Amniotic stem cell (primary cell): ENCODE measurements at places on chromosomes 5 and 9.

DNA sequence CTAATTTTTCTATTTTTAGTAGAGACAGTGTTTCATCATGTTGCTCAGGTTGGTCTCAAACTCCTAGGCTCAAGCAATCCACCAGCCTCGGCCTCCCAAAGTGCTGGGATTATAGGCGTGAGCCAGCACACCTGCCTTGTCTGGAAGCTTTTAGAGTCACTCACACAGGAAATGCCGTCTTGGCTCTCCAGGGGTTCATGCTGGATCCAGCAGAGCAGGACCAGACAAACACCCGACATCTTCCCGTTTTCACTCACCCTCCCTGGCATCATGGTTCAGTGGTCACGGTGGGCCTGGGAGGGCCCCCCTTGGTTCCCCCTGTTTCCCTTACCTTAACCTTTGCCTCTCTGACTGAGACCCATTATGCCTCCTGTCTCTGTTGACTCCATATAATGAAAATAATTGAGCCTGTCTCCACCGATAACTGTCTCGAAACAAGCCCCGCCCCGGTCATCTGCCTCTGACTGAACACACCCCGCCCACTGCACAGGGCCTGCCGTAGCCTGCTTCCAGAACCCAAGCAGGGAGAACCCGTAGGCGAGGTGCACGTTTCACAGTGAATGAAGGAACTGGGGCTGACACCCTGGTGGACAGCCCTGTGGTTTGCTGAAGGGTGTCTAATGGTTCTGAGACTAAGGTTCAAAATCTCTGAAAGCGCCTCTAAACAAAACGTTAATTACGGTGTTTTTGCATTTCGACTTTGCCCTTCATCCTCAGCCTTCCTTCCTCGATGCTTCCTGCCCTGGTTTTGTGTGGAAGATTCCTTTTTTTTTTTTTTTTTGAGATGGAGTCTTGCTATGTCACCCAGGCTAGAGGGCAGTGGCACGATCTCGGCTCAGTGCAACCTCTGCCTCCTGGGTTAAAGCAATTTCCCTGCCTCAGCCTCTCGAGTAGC lies 39.7 kb upstream of the SPRY4 start:
- DNase-seq, result no peak

- DNase-seq, result no peak
Observed at GRCh38 chr9:82930116-82930515, 132.8 kb downstream of the RASEF start.

GRCh38 chr5:1504617-1505016 lies 19.1 kb downstream of the LPCAT1 start:
- DNase-seq, result no peak

DNA sequence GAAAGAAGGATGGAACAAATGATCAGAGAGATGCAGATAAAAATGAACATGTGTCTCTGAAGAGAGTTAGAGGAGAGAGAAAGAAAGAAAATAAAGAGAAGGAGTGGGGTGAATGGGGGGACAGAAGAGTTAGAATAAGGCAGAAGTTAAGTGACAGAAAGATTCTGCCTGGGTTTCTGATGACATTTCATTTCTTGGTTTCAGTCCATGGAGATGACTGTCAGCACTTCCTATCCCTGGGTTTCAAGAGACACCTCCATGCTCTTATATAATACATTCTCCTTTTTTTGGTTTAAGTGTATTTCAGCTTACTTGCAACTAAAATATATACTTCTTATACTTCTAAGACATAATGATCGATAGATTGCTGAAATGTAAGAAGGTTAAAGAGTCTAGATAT lies 213.0 kb upstream of the IL12B start:
- DNase-seq, result no peak

DNA sequence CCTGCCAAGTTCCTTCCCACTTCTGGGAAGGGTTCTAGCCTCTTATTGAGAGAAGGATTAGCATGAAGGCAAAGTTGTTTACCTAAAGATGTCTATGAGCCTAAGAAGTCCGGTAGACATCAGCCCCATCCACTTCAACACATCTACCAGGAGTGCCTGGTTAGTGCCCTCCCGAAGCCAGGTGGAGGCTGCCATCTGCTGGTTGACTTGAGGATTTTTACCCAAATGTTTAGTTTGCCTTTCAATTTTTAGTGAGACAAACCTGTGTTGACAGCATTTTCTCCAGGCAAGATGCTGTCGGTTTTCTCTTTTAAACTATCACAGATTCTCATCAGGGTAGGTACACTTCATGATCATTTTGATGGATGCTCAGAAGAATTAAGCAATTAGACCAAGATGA lies 83.6 kb upstream of the TNFSF8 start:
- DNase-seq, result peak; percentile 24

DNA sequence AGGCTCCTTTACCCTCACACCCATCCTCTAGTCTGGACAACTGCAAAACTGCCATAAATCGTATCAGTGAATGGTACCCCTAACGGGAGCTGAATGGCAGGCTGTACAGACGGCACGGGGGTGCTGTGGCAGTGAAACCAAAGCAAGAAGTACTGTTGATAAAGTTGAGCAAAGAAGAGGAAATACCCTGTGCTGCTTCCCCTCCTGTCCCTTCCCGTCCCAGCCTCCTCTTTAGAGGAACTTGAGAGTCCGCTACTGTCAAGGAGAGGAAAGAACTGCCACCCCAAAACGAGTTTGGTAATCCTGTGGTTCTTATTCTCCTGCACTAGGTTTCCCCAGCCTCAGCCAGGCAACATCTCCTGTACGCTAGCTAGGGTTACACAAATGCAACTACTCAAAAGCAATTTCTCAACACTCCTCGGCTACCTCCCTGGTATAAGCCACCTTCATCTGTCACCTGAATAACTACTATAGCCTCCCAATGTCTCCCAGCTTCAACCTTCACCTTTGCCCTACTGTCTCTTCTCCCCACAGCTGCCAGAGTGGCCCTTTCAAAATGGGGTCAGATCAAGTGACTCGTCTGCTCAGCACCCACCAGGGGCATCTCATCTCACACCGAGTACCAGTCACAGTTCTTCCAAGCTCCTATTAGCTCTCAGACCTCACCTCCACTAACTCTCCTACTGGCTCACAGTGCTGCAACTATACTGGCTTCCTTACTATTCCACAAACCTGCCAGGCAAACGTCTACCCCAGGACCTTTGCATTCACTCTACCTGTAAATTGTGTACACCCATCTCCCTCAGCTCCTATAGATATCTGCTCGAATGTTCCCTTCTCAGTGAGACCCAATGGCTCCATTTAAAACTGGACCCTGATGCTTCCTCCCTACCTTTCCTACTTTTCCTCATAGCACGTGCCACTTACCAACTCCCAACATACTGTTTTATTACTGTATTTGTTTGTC lies 4.1 kb downstream of the GLRX start:
- DNase-seq, result no peak

- DNase-seq, result peak; percentile 72
Observed at GRCh38 chr9:134366223-134367031, 40.2 kb downstream of the RXRA start.

GRCh38 chr9:111300140-111300735 lies 29.8 kb downstream of the OR2K2 start:
- DNase-seq, result no peak

DNA sequence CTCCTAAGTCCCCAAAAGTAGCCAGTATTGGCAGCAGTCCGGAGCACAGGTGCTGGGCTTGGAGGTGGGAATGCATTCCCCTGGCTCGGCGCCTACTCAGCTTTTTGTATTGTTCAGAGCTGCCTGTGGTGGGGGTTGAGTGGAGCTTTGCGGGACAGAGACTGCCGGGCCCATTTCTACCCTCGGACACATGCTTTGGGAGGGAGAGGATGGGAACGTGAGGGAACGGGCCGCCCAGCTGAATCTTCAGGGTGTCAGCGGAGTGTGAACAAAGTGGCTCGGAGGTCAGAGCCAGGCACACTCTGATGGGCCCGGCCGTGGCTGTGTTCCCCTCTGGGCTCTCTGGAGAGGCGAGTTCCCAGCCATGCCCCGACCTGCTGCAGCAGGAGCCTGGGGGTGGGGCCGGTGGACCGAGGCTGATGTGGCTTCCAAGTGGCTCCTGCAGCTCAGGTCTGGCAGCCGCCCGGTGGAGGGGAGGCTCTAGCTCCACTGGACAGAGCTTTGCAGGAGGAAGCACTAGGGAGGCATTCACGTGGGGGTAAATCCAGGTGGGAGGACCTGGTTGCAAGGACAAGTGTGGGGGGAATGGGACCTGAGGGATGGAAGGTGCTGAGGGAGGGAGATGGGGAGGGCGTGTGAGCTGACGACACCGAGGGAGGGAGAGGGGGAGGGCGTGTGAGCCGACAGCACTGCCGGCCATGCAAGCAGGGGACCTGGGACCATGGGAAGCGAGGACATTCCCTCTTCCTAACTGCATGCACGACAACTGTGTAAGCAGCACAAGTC lies 31.1 kb upstream of the SLC6A3 start:
- DNase-seq, result no peak

DNA sequence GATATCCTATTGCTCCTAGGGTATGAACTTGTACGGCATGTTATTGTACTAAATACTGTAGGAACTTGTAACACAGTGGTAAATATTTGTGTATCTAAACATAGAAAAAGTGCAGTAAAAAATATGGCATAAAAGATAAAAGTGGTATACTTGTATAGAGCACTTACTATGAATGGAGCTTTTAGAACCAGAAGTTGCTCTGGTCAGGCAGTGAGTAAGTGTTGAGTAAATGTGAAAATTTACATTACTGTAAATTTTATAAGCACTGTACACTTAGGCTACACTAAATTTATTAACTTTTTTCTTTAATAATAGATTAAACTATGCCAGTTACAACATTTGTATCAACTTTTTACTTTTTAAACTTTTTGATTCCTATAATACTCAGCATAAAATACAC lies 109.1 kb downstream of the ZCCHC7 start:
- no peak for DNase-seq

DNA sequence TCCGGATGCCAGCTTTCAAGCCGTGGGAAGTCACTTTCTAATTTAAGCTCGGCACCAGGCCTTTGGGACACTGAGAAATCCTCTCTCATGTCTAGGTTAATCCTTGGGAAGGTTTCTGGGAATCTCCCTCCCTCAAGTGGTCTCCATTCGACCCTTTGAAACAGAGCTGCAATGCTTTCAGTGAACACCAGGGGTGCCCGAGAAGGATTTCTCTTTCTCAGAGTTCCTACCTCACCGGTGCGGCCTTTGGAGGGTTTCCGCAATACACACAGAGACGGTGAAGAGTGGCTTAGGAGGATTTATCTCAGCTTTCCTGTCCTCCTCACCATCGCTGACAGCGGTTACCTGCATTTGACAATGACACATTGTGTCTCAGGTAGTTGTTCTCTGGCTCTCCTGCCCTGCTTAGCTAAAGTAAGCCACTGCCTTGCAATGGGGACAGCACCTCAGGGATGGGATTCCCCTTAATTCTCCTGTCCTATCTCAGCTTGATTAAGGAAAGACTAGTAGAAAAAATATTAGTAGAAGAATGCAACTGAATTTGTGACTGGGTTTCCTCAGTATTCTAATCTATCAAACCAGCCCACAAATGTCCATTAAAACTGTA lies 180.6 kb downstream of the GABRG2 start:
- no peak for DNase-seq

GRCh38 chr9:69332067-69332685 lies 7.2 kb downstream of the ENTREP1 start:
- no peak for DNase-seq

- DNase-seq, result no peak
Observed at GRCh38 chr9:34512131-34513078, 10.4 kb downstream of the ENHO start.

DNA sequence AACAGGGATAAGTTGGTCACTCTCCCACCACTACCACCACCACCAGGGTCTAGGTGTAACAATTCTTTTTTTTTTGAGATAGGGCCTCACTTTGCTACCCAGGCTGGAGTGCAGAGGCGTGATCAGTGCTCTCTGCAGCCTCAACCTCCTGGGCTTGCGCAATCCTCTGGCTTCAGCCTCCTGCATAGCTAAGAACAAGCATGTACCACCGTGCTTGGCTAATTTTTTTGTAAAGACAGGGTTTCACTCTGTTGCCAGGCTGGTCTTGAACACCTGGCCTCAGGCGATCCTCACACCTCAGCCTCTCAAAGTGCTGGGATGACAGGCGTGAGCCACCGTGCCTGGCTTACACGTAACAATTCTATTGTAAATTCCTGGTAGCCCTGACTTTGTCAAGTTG lies 27.5 kb downstream of the CORO2A start:
- DNase-seq, result no peak

- no peak for DNase-seq
Observed at GRCh38 chr9:4750023-4750673, 9.1 kb upstream of the AK3 start.

DNA sequence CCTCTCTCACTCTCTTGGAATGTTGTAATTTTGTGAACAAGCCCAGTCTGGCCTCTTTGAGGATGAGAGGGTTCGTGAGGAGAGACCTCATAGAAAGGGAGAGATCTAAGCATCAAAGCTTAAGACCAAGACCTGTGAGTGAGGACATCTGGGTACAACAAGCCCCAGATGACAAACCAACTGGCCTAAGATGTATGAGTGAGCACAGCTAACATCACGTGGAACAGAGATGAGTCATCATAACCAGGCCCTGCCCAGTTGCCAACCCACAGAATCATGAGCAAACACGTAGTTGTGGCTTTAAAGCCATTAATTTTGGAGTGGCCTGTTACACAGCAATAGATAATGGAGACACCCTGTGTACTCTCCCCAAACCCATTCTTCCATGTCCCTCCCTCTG lies 439.1 kb upstream of the KIF2A start:
- DNase-seq, result no peak

DNA sequence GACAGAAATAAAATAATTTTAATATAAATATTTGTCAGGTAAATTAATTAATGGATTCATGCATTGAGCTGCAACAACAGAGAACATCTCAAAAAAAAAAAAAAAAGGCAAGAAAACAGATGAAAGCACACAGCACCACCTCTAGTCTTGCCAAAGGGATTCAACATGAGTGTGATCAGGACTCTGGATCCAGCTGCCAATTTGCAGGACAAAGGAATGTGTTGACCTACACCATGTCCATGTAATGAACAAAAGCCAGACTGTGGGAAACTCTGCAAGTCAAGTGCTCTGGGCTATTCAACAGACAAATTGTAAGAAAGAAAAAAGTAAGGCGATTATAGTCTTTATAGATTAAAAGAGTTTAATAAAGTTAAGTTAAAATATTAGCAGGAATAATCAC lies 769.3 kb downstream of the TLR4 start:
- DNase-seq, result no peak

DNA sequence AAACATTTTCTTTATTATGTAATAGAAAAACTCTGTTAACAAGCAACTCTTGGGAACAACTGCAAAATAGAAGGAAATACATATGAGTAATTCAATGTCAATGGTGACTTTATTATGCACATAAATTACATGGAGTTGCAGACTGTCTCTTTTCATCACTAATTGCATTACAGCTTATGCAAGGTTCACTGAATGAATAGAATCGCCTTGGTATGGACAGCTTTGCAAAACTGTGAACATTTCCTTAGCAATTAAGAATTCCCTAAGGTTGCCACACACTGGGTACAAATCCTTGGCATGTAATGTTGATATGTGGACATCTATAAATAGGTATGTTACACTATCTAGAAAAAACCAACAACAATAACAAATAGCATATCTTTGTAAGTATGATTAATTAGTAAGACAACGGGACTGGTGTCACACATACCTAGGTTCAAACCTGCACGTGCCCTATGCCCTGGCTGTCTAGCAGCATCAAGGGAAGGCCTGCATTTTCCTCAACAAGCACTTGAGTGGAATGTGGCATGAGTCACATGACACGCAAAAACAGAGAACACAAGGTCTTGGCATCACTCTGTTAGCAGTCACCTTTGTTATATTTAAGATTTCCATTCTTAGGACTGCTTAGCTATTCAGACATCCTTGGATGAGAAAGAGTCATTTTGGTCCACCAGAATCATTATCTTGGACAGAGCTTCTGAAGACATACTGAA lies 263.9 kb downstream of the CTNND2 start:
- DNase-seq, result no peak

GRCh38 chr5:128537221-128537999 lies 635 bp downstream of the FBN2 start:
- DNase-seq, result peak; percentile 38

GRCh38 chr9:550333-550732 lies 291.2 kb upstream of the DMRT1 start:
- no peak for DNase-seq
